ENCODE measurements at places on chromosomes 7 and 10.

- no peak for DNase-seq
Measured at GRCh38 chr7:52352013-52352981, 683.1 kb upstream of the POM121L12 start.

- DNase-seq: peak; percentile 13
Measured at GRCh38 chr7:78576236-78576635, 777.7 kb downstream of the PHTF2 start.

DNA sequence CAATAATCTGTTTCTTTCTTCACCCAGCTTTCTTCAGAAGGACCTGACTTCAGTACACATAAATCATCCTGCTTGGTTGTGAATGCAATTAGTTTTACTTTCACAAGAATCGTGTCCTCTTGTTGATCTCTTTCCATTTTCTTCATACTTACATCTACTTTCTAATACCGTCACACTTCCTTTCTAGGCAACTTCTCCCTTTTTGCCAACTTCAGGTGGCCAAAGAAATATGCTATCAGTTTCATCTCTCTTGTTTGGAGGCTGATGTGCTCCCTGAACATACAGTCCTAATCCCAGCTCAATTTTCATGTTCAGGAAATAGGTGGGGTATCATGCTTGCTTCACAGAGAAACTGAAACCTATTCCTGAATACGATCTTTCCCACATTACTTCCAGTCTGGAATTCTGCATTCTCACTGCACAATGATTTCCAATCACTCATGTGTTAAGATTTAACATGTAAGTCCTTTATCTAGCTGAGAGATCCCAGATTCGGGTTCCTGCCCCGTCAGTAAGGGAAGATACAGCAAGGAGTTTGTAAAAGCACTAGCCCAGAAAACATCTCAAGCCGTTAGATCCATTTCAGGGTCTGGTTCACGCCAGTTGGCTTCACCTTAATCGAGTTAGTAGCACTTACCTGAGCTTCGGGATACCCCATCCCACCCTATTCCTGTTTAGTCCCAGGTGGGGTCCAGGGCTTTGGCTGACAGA lies 994 bp downstream of the SLC25A28 start:
- DNase-seq: peak; percentile 33

DNA sequence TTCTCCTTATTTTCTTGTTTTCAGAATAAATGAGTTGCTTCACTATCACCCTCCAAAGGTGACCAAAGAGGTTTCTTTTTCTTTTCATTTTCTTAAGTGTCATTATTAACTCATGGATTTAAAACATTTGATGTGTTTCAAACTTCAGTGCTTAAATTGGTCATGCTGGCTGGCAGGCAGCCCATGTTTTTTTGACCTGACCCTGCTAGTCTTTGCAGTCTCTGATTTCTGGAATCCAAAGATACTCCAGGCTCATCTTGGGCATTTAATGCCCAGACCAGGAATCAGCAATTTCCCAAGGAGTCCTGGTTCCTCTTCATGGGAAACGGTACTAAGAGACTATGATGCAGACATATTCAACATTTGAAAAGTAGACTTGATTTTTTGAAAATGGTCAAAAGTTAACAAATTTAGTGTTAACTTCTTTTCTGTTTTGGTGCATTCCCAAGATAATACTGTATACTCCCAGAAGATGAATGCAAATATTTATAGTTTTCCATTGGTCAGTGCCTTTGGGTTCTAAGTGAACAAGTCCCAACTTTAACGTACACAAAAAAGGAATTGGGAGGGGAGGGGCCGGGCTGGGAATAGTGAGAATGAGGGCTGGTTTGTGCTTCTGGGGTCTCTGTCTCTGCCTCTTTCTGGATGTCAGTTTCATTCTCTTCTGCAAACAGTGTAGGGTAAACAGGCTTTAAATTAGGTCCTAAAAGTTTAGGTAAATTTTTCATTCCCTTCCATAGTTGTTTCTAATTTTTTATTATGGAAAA lies 19.8 kb downstream of the NUB1 start:
- DNase-seq: peak; percentile 59

DNA sequence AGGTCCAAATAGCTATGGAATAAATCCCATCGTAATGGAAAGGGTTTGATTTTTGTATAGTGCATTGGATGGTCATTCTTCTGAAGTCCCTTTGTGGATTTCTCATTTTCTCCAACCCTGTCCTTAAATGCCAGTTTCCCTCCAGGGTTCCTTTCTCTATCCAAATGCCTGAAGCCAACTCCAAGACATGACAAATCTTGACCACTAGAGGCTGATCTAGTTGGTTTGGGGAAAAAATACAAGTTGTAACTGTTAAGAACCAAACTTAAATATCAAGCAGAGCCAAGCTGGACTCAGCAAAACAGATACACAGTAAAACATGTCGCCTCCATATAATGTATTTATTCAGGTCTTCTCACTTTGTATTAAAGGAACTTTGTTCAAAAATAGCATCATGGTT lies 28.7 kb downstream of the FRMD4A start:
- peak; percentile 18 for DNase-seq

DNA sequence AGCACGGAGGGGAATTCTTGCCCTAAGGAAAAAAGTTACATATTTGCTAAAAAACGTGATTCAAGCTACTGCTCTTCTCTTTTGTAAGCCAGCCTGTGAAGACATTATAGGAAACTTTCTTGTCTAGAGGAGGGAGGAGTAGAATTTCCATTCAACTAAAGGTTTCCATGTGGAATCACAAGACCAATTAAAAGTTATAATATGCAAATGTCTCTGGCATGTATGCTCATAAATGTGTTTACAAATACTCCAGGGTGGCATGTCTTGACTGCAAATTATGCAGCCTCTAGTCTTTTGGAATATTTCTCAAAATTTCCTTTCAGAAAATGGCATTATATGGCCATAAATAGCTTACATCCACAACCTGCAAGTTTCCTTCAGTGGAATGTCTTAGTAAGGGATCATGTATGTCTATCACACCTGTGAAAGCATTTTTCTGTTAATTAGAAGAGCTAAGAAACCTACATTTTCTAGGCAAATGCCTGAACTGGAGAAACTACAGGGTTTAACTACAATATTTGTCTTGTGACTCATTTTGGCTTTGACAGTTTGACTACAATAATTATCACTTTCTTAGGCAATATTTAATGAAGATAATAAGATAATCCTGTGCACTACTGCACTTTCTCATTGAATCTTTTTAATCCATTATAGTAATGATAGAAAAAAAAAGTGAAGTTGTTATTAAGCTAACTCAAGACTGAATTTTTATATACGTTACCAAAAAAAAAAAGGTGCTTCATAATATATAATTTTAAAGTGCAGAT lies 111.1 kb upstream of the C10orf90 start:
- no peak for DNase-seq

DNA sequence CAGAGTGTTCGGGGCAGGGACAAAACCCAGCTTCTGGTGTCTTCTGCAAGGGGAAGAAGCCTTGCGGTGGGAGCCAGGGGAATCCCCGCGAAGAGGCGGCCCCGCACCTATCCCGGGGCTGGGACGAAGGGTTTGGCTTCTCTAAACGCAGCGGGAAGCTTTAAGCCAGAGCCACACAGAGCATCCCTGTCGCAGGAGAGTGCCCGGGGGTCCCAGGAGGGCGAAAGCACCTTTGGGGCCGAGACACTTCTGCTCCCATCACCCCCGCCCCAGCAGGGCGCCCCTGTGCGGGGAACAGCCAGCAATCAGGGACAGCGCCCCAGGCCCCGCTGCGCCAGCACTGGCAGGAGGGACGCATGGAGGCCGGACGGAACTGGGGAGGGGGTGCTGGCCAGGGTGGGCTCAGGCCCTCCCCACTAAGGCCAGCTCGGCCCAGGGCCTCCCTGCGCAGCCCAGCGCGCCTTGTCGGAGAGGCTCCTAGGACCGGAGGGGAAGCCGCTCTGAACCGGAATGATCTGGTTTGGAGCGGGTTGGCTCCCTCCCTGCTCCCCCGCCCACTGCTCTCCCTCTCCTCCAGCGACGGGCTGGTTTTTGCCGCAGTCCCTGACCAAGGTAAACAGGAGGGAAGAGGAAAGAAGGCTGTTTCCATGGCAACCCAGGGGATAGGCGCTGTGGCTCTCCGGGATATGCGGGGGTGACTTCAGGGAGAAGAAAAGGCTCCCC lies 63.9 kb downstream of the TMEM209 start:
- peak; percentile 79 for DNase-seq

DNA sequence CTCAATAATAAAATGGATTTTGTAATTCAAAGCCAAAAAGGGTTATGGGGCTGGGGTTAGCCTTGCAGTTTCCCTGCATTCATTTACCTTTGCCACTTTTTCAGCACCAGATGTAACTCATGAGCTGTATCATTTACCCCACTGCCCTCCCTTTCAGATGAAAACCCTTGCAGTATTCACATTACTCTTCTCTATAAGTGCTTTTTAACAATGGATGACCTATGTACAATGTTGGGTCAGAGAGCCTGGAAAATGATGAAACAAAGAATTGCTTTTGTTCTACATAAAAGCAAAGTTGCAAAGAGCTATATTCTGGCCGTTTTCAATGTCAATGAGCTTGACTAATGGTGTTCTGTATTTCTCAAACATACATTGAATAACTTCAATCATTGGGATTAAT lies 189.7 kb downstream of the TMEM26 start:
- no peak for DNase-seq

GRCh38 chr7:140062528-140063299 lies at the start of gene PARP12:
PARP12 (minus strand) TSS chr7:140062951; CDS start chr7:140062847, 104 bp downstream.
- peak; percentile 87 for DNase-seq

DNA sequence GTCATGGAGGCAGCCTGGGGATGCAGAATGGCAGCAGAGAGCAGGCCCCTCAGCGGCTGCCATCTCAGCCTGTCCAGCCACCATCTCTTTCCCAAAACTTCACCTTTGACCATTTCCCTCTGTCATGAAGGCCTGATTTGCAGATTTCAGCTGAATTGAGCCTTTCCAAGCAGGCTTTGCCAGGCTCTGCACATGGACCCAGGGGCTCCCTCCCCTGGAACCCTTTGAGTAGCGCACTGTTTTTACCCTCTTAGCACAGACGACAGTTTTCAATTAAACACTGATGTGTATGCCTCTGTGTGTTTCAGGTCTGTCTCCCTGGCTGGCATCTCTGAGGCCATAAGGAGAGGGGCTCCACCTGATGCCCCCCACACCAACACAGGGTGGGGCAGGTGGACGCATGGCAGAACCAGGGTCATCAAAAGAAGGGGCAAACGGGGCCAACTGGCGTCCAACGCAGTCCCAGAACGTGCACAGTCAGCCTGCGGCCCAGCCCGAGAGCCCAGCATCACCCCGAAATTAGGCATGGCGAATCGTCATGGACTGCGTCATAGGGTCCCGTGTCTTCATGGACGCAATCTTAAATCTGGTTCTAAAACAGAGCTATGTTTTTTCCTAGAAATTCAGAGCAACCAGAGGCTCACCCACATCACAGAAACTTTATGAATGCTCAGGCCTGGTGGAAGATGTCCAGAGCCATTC lies 185.0 kb upstream of the TCERG1L start:
- no peak for DNase-seq

DNA sequence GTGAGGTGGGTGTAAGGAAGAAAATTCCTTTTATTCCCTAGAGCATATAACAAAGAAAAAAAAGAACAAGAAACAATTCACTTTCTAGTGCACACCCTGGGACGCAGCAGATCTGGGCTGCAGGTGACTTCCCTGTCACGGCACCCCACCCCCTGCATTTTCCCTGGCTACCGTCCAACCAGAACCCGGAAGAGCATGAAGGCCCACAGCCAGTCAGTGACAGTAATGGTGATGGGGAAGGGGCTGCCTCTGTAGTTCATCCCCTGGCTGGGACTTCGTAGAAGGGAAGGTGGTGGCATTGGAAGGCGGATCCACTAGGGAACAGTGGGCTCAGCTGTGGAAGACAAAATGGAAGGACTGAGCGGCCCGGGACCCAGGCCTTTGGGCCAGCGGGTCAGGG lies 236.7 kb downstream of the BUB3 start:
- no peak for DNase-seq

DNA sequence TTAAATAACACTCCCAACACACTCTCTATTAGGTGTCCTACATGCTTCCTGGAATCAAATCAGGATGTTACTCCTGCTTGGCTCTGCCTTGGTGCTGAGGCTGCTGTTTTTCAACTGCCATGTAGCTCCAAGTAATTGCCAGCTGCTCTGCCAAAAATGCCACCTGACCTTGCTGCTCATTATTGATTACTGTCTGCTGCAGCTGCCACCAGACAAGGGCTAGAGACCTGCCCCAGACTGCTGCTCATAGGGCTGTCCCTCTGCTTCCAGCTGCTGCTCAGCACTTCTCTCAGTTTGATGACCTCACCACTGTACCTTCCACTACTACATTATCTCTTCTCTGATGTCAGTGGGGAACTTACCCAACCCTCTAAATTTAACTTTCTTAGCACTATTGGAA lies 102.5 kb downstream of the PCLO start:
- no peak for DNase-seq

DNA sequence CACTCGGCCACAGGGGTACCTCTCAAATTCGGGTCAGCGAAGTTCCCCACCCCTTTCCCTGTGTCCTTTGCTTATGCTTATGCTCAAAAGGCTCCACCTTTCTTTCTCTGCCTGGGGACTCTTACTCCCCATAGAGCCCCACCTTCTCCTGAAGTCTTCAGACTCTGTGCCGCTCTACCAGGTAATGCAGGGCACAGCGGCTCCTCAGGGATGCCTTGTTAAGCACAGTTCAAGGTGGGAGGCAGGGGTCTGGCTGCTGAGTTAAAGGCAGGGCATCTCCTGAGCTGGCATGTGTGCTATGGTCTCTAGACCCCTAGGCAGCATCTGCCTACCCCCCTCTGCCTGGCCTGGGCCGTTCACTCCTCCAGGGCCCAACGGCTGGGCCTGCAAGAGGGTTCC lies 3.0 kb upstream of the CXCL12 start:
- no peak for DNase-seq

DNA sequence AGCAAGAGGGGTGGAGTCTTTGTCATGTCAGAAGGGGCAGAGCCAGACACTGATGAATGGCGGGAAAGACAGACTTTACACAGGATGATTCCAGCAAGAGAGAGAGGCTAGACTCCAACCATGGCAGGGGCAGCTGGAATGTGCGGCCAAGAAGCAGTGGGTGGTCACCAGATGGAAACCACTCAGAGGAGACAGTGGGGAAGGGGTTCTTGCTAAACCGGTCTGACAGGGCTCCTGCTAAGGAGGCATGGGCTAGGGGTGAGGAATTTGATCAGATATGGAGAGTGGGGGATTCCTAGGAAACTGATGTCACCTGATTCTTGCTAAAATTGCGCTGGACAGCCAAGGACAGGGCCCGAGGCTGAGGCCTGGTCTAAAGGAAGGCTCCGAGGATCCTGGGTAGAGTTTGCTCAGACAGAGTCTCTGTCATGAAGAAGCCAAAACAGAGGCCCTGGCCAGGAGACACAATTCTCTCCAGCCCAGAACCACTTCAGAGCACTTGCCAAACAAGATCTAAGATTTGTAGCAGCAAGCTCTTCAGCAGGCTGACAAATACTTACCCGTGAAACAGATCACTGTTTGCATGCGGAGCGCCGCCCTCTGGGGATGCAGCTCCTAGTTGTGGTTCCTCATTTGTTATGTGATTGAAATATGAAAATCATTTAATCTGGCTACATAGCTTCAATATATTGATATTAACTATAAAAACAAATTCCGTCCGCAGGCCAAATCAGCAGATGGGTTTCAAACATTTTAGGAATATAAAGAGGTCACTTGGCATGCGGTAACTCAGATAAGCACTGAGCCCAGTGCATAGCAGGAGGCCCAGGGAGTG lies 377.0 kb downstream of the TCERG1L start:
- no peak for DNase-seq
